ENCODE measurements at places on chromosomes 2 and 18.

GRCh38 chr2:16546128-16546754, 119.4 kb downstream of the CYRIA start:
- peak; percentile 20 for DNase-seq

DNA sequence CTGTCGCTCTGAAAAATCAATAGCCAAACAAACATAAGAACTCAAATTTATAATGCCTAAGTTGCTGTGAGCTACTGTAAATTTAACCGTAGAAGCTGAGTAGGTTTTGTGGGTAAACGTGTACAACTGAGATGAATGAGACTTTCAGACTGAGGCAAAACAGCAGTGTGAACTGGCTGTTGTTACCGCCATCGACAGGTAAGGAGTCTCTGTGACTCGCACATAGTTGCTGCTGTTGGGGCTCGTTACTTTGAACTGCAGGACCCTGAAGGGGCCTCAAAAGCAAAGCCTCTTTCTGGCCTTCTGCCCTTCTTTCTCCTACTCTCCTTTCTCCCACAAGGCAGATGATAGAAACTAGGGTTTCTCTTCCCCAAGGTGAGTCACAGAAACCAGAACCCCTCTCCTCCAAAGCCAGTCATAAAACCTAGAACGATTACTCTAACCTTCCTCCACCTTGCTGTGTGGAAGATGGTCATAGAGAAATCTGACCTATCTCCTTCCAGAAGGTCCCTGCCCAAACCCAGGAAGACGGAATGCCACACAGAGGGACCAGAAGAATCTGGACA, 101.2 kb downstream of the DLGAP1 start:
- DNase-seq: no peak

GRCh38 chr2:208099682-208100470, 24.4 kb downstream of the CRYGD start:
- no peak for DNase-seq

DNA sequence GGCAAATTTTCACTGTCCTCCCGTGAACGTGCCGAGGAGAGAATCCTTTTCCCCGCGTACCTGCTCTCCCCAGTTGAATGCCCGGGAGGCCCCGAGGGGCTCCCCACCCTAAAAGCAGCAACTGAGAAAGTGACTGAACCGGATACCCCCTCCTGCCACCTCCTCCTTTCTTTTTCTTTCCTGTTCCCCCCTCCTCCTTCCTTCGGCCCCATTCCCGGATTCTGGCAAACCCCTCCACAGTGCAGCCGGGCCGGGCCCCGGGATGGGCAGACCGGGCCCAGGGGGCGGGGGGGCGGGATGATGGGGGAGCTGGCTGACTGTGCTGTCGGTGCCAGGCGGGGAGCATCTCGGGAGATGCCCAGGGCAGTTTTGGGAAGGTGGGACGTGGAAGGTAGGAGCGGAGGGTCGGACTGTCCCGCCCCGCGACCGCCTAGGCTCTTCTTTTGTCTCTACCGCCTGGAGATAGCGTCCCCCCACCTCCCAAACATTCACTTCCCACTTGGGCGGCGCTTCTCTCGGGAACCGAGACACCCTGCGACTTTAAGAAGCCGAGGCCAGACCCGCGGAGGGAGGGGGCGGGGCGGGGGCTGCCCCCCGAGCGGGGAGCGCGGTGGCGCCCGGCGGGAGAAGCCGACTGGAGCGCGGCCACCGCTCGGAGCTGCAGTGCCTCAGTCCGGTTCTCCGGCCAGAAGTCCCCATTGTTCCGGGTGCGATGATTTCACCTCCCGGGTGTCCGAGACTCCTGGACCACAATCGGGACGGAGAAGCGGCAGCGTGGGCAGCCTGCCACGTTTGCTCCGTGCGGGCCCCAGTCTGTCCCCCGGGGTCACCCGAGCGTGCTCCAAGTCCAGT, 8.2 kb downstream of the DLX2 start:
- no peak for DNase-seq

- DNase-seq: no peak
Measured at GRCh38 chr2:195651046-195651445, 6.0 kb upstream of the SLC39A10 start.

GRCh38 chr2:187581125-187581896, 27.1 kb upstream of the TFPI start:
- DNase-seq: peak; percentile 36

- DNase-seq: no peak
Measured at GRCh38 chr2:82043867-82044266, 1739.3 kb upstream of the LRRTM1 start.

GRCh38 chr18:25518716-25519053, 166.7 kb upstream of the ZNF521 start:
- DNase-seq: no peak

DNA sequence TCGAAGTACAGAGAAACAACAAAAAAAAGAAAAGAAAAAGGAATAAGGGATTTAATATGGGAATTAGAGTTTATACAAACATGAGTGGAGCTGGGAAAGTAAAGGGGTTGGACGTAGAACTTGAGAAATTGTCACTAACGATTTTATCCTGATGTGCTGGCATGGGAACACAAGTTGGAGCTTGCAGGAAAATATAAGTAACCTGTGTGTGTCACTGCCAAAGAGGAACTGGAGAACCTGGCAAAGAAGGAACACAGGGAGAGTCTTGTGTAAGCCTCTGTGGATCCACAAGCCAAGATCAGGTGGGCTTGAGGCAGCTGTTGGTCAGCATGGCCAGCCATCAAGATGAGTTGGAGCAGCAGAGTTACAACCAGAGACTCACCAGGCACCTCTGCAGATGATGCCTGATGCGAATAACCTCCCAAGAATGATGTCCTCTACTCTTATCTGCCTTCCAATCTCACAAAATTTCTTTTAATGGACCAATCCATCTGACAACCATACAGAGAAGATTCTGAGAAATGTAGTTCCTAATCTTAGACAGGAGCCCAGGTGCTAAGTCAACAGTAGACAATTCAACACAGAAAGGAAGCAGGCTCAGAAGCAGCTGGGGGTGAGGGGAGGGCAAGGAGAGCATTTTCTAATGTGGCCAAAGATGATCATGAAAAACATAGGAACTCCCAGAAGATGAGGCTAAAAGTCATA, 77.0 kb upstream of the SPOPL start:
- DNase-seq: no peak

DNA sequence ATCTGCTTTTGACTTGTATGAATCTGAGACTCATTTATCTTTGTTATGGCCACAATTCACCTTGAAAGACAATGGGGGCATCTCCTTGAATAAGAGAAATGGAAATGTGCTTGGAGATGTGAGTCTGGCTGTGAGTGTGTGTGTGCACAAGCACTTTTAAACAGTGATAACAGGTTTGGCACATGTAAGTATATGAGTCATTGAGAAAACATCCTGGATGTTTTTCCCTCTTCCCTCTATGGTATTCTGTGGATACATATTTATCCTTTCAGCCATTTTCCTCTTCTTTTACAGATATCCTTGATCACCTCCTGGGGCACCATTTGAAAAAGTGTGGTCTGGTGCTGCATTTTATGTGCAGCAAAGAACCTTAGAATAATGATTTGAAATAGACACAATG, 317.3 kb upstream of the THUMPD2 start:
- DNase-seq: no peak

GRCh38 chr2:10774394-10774793, 38.2 kb downstream of the PDIA6 start:
- DNase-seq: no peak

- DNase-seq: no peak
Measured at GRCh38 chr2:151374436-151374835, 17.0 kb downstream of the TNFAIP6 start.

DNA sequence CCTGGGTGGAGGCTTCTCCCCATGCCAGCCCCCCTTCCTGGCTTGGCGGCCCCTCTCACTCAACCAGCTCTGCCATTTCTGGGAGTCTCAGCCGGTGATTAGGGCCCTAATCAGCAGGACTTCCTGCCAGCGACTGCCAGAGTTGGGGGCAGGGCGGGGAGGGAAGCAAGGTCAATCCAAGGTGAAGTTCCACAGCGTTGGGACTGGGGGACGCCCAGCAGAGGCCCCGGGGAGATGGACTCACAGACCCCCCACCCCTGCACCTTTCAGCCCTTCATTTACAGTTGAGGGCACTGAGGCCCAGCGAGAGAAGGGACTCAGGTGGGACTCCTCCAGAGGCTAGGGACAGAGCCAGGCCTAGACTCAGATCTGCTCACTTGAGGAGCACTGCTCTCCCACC, 65.3 kb downstream of the TNS1 start:
- peak; percentile 66 for DNase-seq

DNA sequence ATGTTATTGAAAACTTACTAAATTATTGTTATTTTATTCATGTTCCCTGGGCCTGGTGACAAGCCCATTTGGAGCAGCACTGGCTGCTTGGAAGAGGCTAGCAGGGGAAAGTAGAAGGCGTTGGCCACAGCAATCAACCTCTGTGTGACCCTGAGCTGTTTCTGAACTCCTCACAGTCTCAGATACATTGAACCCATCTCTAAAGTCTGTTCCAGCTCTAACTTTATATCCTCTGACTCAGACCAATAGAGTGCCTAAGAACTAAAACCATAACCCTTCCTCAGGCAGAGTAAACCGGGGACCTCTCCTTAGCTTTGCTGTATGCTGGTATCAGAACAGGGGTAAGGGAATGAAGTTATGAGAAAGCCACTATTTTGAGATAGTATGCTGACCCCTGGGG, 96.4 kb upstream of the NOL4 start:
- DNase-seq: no peak

GRCh38 chr2:49794396-49794795, 640.1 kb upstream of the FSHR start:
- no peak for DNase-seq

DNA sequence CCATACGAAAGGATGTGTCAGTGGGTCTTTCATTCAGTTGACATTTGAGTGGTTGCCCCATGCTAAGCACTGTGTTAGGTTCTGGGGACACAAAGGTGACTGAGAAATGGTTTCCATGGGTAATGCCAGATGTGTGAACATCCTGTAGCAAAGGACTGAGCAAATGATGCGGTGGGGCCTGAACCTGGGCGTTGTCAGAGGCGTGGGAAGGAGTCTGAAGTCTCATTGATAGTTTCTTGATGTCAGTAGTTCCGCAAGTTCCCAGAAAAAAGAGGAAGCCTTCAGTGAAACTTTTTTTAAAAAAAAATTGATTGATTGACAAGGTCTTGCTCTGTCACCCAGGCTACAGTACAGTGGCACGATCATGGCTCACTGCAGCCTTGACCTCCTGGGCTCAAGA, 56.9 kb downstream of the LIMS1 start:
- no peak for DNase-seq

- DNase-seq: no peak
Measured at GRCh38 chr2:78260861-78261260, 738.7 kb upstream of the LRRTM4 start.

GRCh38 chr2:3298191-3298590, 79.4 kb downstream of the EIPR1 start:
- no peak for DNase-seq

DNA sequence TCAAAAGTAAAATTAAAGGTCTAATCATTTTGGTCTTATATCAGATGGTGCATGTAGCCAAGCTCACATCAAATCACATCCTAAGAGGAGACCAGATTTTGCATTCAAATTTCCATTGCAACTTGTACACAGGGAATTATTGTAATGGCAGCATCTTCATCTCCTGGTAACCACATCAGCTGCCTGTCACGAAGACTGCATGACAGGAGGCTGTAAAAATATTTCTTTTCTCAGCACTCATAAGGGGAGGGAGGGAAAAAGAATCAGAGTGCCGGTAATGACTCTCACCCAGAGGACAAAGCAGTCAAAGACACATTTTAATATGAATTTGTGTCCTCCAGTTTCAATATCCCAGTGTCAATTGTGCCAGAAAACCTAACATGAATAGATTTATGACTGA, 216.7 kb downstream of the TMEM163 start:
- no peak for DNase-seq

DNA sequence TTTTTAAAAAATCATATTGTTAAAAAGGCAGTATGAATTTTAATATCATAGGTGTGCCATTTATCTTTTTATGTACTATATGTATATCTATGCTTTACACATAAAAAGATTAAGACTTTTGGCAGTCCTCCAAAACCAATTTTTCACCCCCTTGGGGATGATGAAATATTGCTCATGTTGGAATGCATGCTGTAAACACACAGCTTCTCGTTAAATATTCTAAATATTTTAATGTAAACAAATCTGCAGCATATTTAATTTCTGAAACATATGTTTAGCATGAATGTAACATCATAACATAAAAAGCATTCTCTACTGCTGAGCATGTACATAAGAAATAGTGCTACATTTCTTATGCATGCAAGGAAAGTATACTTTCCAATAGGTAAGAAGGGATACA, 484.3 kb upstream of the LRATD1 start:
- DNase-seq: no peak

- no peak for DNase-seq
Measured at GRCh38 chr2:165245081-165245793, 6.0 kb downstream of the SCN2A start.

DNA sequence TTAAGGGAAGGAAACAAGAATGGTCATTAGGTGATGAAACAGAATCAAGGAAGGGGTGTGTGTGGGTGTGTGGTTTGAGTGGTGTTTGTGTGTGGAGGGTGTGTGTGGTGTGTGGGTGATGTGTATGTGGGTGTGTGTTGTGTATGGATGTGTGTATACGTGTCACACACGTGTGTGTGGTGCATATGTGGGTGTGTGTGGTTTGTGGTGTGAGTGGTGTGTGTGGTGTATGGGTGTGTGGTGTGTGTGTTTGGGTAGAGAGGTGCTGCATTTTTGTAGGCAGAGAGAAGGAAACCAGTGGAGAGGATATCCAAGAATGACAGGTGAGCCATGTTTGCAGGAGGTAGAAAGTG, 1.1 kb upstream of the CEP192 start:
- no peak for DNase-seq

GRCh38 chr2:71798266-71799012, 345.1 kb downstream of the DYSF start:
- DNase-seq: peak; percentile 30

DNA sequence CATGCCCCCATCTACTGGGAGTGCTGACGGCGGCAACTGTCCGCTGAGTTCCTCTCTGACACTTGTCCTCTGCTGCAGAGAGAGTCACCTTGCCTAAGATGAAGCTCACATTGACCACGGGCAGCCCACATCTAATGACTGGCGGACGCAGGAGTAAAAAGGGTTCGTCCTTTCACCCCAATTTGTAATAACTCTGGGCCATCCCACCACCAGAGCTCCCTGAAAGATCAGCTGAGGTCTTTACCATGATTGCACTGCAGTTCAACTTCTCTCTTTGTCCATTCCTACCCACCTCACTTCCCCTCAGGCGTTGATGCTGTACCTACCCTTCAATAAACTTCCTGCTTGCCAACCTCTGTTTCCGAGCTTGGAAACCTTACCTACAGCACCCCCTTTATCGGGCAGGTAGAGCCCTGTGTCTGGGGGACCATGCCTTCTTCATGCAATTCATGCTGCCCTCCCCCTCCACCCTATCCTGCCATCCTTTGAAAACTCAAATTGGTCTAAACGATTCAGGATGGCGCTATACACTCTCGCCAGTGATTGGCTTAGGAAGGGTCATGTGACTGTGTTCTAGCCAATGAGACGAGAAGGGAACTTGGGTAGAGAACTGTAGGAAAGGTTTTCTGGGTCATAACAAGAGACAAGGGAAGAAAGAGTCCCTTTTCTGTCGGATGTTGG, 10.3 kb upstream of the B3GNT2 start:
- DNase-seq: no peak
